ENCODE measurements at places on chromosomes 2 and 18.

- DNase-seq = no peak
Measured at GRCh38 chr2:47486841-47487497, 84.0 kb downstream of the MSH2 start.

- no peak for DNase-seq
Measured at GRCh38 chr2:164773091-164773490, 68.5 kb downstream of the COBLL1 start.

DNA sequence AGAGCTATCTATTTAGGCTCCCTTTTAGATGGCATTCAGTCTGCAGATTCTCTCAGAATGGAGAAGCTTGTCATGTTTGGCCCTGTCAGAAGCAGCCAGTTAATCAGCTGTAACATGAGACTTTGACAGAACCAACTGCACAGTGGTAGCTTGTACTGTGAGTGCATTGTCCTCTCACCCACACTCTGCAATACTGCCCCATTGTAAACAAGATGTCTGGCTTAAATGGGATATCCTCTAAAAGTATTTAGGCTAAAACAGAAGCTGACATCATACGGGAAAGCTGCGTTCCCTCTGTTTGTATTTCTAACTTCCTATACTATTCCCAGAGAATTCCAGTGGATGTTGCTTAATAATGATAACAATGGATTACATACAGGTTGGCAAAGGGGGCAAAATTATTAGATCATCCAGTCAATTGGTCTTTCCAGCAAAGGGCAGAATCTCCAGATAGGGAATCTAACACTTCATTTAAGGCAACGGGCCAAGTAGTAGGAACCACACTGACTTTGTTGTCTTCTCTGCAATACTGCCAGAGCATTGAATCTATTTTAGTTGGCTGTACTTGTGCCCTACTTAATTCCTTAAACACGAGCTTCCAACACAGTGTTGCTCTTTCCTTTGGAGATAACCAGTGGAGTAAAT, 15.4 kb upstream of the STAT4 start:
- DNase-seq = no peak

DNA sequence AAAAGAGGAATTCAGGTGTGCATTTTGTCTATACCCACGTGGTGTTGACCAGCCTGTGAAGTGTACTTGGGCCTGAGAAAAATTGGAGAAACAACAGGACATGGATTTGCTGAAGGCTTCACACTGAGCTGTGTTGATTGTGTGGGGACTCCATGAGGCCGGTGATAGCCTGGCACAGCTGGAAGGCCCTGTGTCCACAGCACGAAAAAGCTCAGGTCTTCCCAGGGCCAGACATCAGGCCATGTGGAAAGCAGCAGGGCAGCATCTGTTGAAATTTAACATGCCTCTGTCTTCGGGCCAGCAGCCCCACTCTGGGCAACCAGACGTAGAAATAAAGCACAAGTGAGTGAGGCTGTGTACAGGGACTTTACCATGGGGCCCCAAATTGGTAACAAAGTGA, 84.1 kb downstream of the HS6ST1 start:
- no peak for DNase-seq

- DNase-seq = no peak
Measured at GRCh38 chr2:108607706-108608301, 73.5 kb downstream of the LIMS1 start.

DNA sequence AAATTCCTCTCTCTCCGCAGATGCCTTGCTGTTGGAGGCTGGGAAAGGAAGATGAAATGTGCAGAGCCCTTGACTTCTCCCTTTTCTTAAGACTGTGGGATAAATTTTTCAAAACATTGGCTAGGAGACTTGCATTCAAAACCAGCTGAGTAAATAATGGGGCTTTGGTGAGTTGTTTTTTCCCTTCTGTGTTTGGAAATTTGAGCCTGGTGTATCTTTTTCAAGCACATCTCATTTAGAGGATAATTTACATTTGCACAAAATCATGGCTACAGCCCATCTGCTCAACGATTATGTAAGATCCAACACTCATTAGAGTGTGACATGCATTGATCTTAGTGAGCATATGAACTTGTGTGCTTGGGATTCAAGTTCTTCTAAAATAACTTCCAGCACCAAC, 112.1 kb upstream of the ATP8B1 start:
- no peak for DNase-seq

DNA sequence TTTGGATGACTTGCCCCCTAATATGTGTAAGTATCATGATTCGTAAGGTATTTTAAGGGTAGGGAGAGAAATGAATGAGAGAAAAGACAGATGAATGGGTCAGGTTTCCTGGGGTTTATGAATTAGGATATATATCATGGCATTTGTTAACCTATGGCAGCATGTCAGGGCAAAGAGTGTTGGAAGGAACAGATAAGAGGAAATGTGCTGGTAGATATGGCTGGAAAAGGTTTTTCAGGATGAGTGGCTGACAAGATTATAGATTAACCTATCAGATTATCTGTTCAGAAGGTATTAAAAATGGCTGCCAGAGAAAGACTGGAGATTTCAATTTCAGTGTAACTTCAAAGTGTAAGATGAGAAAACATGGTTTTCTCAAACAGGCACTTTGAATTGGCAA, 67.8 kb downstream of the SRBD1 start:
- DNase-seq = no peak

DNA sequence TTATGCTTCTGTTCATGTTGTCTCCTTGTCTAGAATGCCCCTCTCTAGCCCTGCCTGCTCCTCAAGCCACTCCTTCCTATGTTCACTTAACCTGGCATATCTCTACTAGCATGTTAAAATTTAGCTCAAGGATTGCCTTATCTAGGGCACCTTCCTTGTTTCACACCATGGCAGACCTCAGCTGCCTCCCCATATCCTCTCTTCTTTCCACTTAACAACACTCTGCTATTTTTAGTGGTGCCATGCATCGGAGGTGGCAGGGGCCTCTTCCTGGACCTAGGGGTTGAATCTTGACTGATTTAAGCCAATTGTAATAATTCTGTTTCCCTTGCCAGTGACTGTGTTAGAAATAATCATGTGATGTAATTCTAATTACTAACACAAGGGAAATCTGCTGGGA, 36.9 kb upstream of the FAM98A start:
- no peak for DNase-seq

DNA sequence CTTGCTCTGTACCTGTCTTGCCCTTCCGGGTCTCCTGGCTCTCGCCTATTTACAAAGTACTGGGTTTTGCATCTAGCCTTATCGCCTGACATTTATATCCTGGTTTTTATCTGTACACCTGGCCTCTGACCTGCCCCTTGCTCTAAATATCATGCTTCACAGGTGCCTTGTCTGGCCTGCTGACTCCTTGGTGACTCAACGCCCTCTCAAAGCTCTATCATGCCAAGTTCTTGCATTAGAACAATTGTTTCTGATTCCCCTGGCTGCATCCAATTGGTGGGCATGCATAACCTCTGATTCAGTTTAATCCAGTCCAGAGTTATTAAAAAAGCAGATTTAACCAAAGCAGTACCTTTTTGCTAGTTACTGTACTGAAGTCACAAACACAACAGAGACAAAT, 113.9 kb upstream of the CCDC68 start:
- no peak for DNase-seq

DNA sequence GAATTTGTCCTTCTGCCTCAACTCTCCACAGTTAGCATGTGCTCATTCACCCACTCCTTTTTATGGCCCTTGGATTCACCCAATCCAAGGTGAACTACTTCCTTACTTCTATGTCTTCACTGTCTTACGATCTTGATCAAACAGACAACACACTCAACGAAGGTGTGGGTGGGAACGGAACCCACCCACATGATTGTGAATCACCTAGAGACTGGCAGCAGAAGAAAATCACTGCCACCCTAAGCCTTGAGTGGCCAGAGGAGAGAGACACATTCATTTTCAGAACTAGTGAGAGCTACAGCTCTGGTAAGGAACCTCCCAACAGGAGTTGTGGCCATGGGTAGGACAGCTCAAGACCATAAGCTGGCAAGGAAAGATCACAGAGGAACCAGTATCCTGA, 194.3 kb downstream of the PLCL1 start:
- no peak for DNase-seq
